ENCODE measurements at places on chromosomes 12 and 14. TPM values are rescaled to one million over a fixed set of nuclear protein-coding genes. Genes with fewer than 3 reads are reported as not detected.

DNA sequence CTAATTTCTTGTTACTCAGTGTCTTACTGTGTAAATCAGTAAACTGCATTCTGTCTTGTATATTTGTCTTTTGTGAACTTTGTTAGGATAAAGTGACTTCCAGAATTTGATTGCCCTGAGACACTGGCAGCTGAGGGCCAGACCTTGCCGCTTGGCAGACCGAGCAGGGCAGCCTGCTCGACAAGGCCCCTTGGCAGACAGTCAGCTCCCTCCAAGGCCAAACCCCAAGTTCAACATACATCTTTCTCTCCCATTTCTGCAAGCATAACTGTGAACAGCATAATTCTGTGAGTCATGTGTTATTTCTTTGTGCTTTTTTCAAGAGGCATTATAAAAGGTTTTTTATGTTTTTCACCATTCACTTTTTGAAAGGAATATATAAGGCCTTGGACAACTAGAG is 39.2 kb upstream of the BMAL2 start:
- no peak overlapping the region for H3K27ac ChIP-seq
- no peaks in the 10 kb centered on the region for H3K27me3 ChIP-seq
- no peaks in the 10 kb centered on the region for H3K36me3 ChIP-seq
- no peak for DNase-seq
- H3K4me1 ChIP-seq, result no peaks in the 10 kb centered on the region

DNA sequence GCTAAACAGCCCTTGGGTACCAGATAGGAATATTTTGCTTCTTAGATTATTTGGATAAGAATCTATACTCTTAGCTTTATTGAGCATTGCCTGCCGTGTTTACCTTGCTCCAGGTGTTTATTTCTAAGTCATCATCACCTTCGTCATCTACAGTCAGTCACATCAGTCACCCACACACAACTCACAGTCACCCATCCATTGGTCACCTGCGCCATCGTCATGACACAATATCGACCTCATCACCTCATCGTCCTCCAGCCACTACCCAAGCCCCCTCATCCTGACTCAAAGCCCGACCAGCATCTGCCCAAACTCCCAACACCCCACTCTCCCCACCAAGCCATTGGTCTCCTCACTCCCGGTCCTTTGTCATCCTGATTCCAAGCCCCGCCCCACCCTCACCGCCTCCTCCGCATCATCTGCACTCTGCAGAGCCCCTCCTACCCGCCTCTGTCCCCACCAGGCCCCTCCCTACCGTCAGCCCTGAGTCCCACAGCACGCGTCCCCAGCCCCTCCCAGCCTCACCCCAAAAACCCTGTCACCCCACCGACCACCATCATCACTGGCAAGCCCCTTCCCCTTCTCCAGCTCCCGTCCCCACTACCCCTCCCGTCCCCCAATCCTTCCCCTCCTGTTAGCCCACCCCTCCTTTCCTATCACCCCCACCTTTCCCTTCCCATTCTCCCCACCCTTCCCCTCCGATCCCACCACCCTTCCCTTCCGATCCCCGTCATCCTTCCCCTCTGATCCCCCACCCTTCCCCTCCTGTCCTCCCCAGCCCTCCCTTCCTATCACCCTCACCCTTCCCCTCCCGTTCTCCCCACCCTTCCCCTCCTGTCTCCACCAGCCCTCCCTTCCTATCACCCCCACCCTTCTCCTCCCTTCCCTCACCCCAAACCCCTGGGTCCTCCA is 9.8 kb downstream of the DLK1 start:
- DNase-seq, result no peak
- no peak overlapping the region for H3K27ac ChIP-seq
- no peak overlapping the region for H3K4me3 ChIP-seq
- H3K36me3 ChIP-seq, result no peaks in the 10 kb centered on the region
- no peaks in the 10 kb centered on the region for H3K4me1 ChIP-seq

DNA sequence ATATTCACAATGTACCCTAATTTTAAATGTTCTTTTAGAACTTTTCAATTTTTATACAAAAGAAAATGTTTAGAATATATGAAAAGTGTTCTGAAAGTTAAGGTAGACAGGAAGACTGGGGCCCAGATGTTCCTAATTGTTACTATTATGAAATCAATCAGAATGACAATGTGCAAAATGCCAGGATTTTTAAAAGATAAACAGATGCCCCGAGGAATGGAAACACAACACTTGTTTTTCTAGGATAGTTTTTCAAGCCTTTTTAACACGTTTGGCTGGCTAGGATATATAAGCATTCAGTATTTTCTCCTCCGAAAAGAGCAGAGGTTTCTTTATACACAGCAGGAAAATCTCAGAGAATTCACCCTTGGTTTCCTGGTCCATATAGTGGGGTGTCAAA is 106.8 kb downstream of the ESR2 start:
- H3K27ac ChIP-seq, result no peak overlapping the region
- no peak overlapping the region for H3K4me3 ChIP-seq
- no peaks in the 10 kb centered on the region for H3K27me3 ChIP-seq
- peaks cover 6% of the 10 kb centered on the region for H3K4me1 ChIP-seq
- peaks cover 2% of the 10 kb centered on the region for H3K36me3 ChIP-seq
- no peak for DNase-seq

GRCh38 chr14:88140874-88141273 is 135.9 kb downstream of the GPR65 start:
- no peaks in the 10 kb centered on the region for H3K27me3 ChIP-seq
- H3K4me3 ChIP-seq, result no peak overlapping the region
- H3K27ac ChIP-seq, result no peak overlapping the region
- H3K36me3 ChIP-seq, result no peaks in the 10 kb centered on the region

DNA sequence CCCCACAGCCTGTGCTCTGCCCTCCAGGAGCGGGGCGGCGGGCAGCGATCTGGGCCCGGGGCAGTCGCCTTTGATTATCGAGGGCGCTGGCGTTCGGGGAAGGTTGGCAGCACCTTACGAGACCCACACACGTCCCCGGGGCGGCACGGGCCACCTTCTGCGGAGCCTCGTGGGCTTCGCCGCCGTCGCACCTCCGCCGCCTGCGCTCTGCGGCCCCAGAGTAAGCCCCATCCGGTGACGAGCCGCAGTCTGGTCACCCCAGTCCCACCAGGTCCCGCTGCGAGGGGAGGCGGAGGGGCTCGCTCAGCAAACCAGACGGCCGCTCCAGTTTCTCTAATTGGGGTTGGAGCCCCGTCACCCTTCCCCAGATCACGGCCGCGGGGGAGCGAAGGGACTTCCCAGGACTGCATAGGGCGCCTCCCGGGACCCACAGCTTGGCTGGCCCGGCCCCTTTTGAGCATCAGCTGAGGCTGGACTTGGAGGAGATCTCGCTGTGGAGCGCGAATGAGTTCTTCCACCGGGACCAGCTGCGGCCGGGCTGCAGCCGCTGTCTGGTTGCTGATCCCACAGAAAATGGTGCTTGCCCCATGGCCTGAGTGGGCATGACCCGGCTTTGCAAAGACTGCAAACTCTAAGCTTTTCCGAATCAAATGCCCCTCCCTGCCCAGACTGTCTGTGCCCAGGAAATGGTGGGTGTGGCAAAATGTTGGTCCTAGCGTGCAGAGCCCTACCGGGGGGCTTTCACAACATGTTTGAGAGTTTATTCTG is 560 bp downstream of the LGALS3 start:
- peak overlapping the region; percentile 92 for H3K27ac ChIP-seq
- DNase-seq, result no peak
- no peaks in the 10 kb centered on the region for H3K27me3 ChIP-seq
- H3K4me3 ChIP-seq, result peak overlapping the region; percentile 80
- peaks cover 39% of the 10 kb centered on the region for H3K4me1 ChIP-seq

- H3K36me3 ChIP-seq, result no peaks in the 10 kb centered on the region
- no peak overlapping the region for H3K27ac ChIP-seq
- H3K4me1 ChIP-seq, result peaks cover 7% of the 10 kb centered on the region
- H3K4me3 ChIP-seq, result no peak overlapping the region
- no peak for DNase-seq
Measured at GRCh38 chr14:56334458-56334857, 216.2 kb downstream of the PELI2 start.

GRCh38 chr12:119036878-119037825 is 55.8 kb downstream of the SRRM4 start:
- no peak overlapping the region for H3K27ac ChIP-seq
- no peaks in the 10 kb centered on the region for H3K4me1 ChIP-seq

GRCh38 chr12:112837629-112838197 is 46.2 kb downstream of the RPH3A start:
- peak; percentile 33 for DNase-seq
- no peak overlapping the region for H3K4me3 ChIP-seq
- H3K27me3 ChIP-seq, result no peaks in the 10 kb centered on the region
- no peaks in the 10 kb centered on the region for H3K36me3 ChIP-seq
- peaks cover 31% of the 10 kb centered on the region for H3K4me1 ChIP-seq
- no peak overlapping the region for H3K27ac ChIP-seq

GRCh38 chr12:84698576-84699333 is 213.8 kb downstream of the SLC6A15 start:
- H3K4me1 ChIP-seq, result no peaks in the 10 kb centered on the region
- DNase-seq, result no peak
- H3K4me3 ChIP-seq, result no peak overlapping the region
- H3K27me3 ChIP-seq, result no peaks in the 10 kb centered on the region

DNA sequence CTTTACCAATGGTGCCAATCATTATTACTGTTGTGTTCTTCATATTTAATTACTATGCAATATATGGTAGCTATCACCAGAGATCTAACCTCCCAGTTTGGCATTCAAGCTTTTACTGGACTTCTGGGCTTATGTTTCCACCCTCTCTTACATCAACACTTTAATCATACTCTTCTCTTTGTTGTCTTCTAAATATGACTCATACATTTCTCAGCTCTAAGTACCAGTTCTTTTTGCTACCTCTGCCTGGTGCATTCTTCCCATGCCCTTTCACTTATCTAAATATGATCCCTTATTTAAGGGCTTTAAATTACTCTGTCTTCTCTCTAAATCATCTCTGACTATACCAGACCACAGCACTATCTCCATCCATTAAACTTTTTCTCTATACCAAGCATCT is 246.1 kb upstream of the CCDC196 start:
- H3K4me1 ChIP-seq, result no peaks in the 10 kb centered on the region
- no peaks in the 10 kb centered on the region for H3K36me3 ChIP-seq
- no peak for DNase-seq

GRCh38 chr12:10503460-10503859 is 2.2 kb upstream of the EIF2S3B start:
- peaks cover 6% of the 10 kb centered on the region for H3K27me3 ChIP-seq
- no peak overlapping the region for H3K27ac ChIP-seq
- no peak for DNase-seq
- H3K36me3 ChIP-seq, result no peaks in the 10 kb centered on the region
- H3K4me3 ChIP-seq, result no peak overlapping the region
- H3K4me1 ChIP-seq, result no peaks in the 10 kb centered on the region

DNA sequence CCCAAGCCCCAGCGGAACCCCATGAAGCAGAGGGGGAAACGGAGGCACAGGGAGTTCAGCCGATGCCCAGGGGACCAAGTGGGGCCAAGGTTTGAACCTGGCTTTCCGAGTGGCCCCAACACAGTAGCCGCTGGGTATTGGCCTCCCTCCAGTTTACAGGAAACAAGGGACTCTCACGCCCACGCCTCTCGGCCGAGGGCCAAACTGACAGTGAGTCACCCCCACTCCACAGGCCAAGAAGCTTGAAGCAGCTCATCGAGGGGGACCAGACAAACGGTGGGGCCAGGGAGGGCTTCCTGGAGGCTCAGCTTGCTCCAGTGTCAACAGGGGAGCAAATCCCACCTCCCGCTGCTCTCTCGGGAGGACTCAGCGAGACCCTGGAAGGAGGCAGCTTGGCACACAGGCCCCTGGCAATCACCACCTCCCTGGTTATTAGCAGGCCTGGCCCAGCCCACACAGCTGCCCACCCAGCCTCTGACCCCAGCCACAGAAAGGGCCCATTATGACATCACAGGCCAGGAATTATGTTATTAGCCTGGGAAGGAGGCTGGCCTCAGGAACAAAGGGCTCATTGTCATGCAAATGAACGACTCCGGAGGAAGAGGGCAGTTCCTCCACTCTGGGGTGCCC is 54.6 kb downstream of the NCOR2 start:
- DNase-seq, result no peak
- H3K36me3 ChIP-seq, result no peaks in the 10 kb centered on the region
- H3K4me3 ChIP-seq, result no peak overlapping the region
- H3K27ac ChIP-seq, result peak overlapping the region; percentile 80
- H3K4me1 ChIP-seq, result peaks cover 67% of the 10 kb centered on the region
- no peaks in the 10 kb centered on the region for H3K27me3 ChIP-seq

GRCh38 chr14:66121859-66122258 is 364.3 kb upstream of the CCDC196 start:
- DNase-seq, result no peak
- no peak overlapping the region for H3K27ac ChIP-seq
- no peak overlapping the region for H3K4me3 ChIP-seq
- no peaks in the 10 kb centered on the region for H3K36me3 ChIP-seq

- H3K36me3 ChIP-seq, result no peaks in the 10 kb centered on the region
- no peak overlapping the region for H3K4me3 ChIP-seq
- H3K27ac ChIP-seq, result no peak overlapping the region
- peaks cover 20% of the 10 kb centered on the region for H3K27me3 ChIP-seq
- DNase-seq, result no peak
Measured at GRCh38 chr12:2291182-2291832, 238.5 kb downstream of the CACNA1C start.

GRCh38 chr14:78016532-78016931 is 153.6 kb upstream of the NRXN3 start:
- H3K4me1 ChIP-seq, result no peaks in the 10 kb centered on the region
- no peaks in the 10 kb centered on the region for H3K36me3 ChIP-seq
- DNase-seq, result no peak
- H3K4me3 ChIP-seq, result no peak overlapping the region
- H3K27me3 ChIP-seq, result no peaks in the 10 kb centered on the region
- H3K27ac ChIP-seq, result no peak overlapping the region

GRCh38 chr12:106049105-106049504 is 89.6 kb downstream of the NUAK1 start:
- H3K4me3 ChIP-seq, result no peak overlapping the region
- H3K36me3 ChIP-seq, result no peaks in the 10 kb centered on the region
- no peaks in the 10 kb centered on the region for H3K27me3 ChIP-seq
- peaks cover 3% of the 10 kb centered on the region for H3K4me1 ChIP-seq

GRCh38 chr12:12008232-12008850 is 62.4 kb upstream of the BCL2L14 start:
- H3K27ac ChIP-seq, result no peak overlapping the region
- H3K27me3 ChIP-seq, result no peaks in the 10 kb centered on the region
- no peak overlapping the region for H3K4me3 ChIP-seq
- no peaks in the 10 kb centered on the region for H3K36me3 ChIP-seq
- no peak for DNase-seq
- peaks cover 25% of the 10 kb centered on the region for H3K4me1 ChIP-seq

TAS2R7 gene
- not detected for polyA plus RNA-seq

RNASE1 gene
- not detected for polyA plus RNA-seq

SLC5A8 gene
- polyA plus RNA-seq, result not detected

CCDC184 gene
- 0.51 TPM for polyA plus RNA-seq

IGF1 gene
- polyA plus RNA-seq, result not detected

IRAK3 gene
- 0.17 TPM for polyA plus RNA-seq
